ENCODE measurements at places on chromosomes 2 and 18. TPM values are rescaled to one million over a fixed set of nuclear protein-coding genes. Genes with fewer than 3 reads are reported as not detected.

SPR gene
- 77.8 TPM for total RNA-seq

STAMBP gene
- 43.1 TPM for total RNA-seq

SIX2 gene
- not detected for total RNA-seq

MDH1B gene
- total RNA-seq = 0.20 TPM

C2orf72 gene
- total RNA-seq = 54.8 TPM
